ENCODE measurements at places on chromosomes 2 and 18.

GRCh38 chr2:189548666-189549448 lies 31.7 kb downstream of the SLC40A1 start:
- DNase-seq, result no peak

GRCh38 chr2:38723173-38723572 lies 28.0 kb downstream of the SRSF7 start:
- no peak for DNase-seq

DNA sequence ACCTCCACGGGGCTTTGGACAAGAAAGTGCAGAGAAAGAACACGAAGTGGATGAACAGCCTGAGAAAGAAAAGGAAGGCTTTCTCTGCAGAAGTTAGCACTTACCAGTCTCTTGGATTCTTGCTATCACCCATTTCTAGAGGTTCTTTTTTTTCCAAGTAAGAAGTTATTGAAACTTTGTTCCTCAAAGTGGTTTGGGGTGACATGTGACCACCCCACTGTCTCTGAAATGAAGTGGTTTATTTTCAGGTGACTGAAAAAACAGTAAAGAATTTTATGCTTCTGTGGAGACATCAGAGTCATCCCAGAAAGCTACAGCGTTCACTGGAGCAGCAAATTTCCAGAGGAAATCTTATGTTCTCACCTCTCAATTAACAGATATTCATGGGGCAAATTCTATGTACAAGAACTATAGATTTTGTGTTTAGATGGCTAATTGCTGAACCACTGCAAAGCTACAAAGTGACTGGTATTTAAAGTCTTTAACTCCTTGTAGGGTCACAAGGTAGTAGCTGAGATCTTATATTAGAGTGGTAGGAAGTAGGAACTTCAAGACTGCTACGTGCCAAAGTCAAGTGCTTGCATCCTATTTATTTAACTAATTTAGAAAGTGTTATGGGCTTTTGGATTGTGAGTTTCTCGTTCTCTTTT lies 267.5 kb downstream of the TGIF1 start:
- DNase-seq, result no peak

DNA sequence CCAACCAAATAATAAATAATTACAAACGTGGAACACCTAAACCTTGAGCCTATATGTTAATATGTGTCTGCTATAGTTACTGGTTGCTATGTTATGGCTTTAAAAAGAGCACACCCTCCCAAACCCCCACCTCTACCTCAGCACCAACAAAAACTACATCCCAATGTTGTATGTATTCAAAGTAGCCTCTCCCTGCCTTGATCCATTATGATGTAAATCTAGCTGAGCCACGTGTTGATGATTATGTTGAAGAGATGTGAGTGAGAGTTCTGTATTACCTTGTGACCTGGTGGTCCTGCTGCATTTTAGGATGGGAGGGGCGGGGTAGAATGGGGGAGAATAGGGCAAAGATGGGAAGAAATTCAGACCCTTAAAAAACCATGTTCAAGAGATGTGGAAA lies 4.8 kb downstream of the MFSD6 start:
- DNase-seq, result no peak

DNA sequence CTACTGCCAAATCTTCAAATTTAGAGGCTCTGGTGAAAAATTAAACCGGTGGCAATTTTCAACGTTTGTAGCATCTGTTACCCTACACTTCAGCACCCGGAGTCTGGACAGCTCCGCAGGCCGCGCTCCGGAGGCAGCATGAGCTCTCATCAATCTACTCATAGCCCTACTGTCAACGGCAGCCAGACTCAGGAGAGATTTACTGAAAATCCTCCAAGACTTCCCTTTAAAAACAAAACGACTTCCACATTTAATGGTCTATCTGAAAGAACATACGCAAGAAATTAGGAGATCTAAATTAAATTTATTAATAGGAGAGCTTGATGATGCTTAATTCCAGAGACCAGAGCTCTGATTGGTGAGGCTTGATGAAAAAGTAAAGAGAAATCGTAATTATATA lies 970 bp upstream of the ADCYAP1 start:
- DNase-seq, result peak; percentile 13

DNA sequence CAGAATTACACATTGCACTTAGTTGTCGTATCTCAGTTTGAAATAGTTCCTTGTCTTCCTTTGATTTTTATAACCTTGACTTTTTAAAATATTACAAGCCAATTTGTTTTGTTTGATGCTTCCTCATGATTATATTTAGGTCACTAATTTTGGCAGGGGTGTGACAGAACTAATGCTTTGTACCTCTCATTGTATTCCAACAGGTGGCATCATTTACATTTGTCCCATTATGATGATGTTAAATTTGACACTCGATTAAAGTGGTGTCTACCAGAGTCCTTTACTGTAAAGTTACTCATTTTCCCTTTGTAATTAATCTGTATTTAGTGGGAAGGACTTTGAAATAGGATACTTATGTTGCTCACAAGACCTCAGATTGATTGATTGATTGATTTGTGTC lies 21.5 kb upstream of the MFSD2B start:
- peak; percentile 21 for DNase-seq

DNA sequence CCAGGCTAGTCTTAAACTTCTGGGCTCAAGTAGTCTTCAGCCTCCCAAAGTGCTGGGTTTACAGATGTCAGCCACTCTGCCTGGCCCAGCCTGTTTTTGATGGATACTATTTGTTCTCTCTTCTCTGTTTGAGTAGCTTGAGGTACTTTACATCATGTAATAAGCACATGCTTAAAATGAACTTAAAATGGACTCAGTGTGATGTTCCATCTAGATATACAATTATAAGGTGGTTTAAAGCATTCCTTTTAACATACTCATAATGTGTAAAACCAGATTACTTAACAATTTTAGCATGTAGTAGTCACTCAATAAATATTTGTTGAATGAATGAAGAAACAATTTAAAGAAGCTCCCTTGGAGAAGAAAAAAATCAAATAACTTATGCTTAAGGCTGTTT lies 9.6 kb downstream of the PTPRM start:
- DNase-seq, result no peak

DNA sequence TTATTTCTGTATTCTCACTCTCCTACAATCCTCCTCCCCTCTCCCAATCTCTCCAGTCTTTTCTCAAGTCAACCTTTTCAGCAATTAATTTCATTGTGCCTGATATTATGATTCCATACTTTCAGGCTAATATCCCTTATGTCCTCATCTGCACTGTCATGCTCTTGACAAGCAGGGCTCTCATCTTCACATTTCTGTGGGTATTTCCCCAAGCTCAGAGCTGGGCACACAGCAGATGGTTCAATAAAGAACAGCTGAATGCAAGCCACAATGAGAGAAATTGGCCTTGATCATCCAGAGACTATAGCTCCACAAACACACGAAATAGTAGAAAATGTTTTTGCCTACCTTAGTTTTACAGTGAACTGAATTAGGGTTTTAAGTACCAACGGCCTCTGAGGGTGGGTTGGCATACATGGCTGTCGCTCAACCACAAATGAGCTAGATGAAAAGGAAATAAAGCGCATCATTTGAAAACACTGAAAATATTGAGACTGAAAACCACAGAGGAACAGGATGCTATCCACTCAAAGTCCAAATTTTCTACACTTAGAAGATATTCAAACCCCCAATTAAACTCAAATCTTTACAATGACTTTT lies 47.5 kb upstream of the STAT1 start:
- DNase-seq, result no peak

DNA sequence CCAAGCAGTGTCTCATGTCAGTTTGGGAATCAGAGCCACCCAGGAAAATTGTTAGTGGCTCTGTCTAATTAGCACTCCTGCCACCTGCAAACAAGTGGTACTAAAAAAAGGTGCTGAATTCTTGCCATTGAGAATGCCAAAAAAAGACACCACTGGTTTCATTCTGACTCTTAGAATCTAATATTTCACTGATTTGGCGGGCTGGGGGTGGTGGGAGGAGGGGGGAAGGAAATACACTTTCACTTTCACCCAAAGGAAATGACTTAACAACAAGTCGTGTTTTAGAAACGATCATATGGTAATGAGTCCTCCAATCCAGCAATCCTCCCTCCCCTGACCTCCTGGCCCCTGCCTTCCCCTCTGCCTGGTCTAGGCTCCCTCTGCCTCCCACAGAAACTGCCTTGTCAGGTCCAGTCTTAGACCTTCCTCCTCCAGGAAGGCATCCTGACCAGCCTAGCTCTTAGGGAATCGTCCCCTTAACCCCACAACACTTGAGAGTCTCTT lies 4.4 kb upstream of the KLHL29 start:
- DNase-seq, result no peak

GRCh38 chr2:44167311-44167907 lies 1.3 kb upstream of the PPM1B start:
- no peak for DNase-seq

DNA sequence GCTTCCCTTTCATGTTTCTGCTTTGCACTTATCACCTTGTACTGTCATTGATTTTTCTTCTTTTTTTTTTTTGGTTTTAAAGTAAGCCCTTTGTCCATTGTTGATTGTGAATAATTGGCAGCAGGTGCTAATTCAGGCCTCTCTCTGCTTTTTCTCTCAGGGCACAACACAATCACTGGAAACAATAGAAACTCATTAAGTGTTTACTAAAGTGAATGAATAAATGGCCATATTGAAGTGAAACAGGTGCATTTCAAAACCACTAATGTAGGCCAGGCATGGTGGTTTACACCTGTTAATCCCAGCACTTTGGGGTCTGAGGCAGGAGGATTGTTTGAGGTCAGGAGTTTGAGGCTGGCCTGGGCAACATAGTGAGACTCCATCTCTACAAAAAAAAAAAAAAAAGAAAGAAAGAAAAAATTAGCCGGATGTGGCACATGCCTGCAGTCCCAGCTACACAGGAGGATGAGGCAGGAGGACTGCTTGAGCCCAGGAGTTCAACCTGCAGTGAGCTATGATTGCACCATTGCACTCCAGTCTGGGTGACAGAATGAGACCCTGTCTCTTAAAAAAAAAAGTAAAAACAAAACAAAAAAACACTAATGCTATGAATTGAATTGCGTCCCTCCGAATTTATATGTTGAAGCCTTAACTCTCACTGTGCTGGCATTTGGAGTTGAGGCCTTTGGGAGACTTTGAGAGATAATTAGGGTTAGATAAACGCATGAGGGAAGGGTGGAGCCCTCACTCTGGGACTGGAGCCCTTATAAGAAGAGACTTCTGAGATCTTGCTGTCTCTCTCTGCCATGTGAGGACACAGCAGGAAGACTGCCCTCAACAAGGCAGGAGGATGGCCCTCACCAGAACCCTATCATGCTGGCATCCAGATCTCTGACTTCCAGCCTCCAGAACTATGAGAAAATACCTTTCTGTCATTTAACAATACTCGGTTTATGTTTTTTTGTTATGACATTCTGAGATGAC lies 19.9 kb downstream of the SLC38A11 start:
- no peak for DNase-seq

DNA sequence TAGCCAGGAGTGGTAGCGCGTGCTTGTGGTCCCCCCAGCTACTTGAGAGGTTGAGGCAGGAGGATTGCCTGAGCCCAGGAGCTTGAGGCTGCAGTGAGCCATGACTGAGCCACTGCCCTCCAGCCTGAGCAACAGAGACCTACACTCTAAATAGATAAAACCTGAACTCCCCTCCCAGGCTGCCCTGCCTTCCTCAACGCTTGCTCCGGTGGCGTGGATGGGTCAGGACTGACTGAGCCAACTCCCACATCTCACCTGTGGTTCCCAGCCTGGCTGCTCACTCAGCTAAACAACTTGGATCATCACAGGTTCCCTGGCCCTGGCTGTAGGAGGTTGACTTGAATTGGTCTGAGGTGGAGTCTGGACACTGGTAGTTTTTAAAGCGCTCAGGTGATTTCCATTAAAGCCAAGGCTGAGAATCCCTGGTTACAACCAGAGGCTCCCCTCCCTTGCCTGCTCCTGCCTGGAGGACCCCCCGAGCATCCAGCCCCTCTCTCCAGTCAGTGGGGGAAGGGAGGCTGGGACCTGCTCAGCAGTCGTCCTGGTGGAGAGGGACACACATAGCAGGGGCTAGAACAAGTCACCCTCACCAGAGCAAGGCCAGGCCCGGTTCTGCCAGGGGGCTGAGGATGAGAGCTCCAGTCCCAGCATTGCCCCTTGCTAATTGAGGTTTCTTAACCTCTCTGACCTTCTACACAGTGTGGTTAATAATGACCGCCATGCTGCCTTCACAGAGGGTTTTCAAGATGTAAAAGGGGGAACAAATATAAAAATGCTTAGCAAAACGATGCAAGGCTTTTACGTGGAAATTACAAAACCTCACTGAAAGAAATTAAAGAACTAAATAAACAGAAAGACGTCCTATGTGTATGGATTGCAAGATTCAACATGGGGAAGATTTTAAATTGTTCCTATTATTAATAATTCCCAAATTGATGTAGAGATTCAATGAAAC lies 46.9 kb upstream of the TAF1B start:
- DNase-seq, result no peak

GRCh38 chr18:12295389-12296086 lies 12.5 kb upstream of the TUBB6 start:
- no peak for DNase-seq

GRCh38 chr18:274313-274712 lies 6.5 kb upstream of the THOC1 start:
- DNase-seq, result no peak

- DNase-seq, result no peak
Measured at GRCh38 chr2:219250049-219250781, 2.8 kb upstream of the TUBA4B start.

- DNase-seq, result no peak
Measured at GRCh38 chr2:216478151-216478550, 20.5 kb upstream of the RPL37A start.

Data from LNCaP clone FGC (cell line).